Anterior cingulate cortex (tissue), 58 donors: ENCODE measurements at places on chromosomes 2 and 18.
A peak's percentile ranks its signal among the peaks of the same experiment; 100 is the strongest.

DNA sequence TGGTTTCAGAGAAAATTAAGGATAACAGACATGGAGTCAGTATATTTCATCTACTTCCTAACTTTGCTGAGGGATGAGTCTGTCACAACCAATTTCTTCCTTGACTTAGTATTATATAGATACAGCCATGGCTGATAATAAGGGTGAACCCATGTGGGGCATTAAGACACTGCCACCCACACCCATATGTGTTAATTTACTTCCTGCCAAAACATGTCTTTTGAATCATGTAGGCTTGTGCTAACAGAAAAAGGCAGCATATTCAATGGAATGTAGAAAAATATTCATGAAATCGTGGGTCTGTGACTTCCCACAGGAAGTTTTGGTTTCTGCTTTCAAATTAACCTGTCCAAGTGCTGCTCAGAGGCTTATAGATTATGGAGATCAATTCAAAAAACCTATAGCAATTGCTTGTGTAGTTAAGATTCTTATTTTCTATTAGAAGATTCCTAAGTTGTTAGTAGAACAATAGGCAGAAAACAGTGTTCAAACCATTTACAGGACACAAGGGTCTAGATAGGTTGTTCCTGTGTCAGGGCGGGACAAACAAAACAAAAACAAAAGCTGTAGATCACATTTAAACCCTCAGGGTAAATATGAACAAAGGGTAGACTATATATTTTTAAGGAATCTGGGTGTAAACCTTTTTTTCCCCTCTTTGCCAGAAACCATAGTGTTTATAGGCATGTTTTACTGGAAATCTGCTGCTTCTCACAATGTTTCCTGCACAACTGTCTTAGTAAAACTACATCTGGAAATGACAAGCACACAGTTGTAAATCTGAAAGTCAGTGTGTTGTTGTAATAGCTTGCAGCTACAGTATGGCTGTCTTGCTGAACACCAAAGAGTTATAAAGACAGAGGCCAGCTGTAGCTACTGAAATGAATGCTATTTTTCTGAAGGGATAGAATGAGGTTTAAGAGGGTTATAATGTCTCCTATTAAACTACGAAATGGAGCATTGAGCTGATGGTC, 691.2 kb downstream of the EPHA4 start:
- no peak for DNase-seq

- DNase-seq = no peak
Measured at GRCh38 chr18:36697905-36698304, 130.9 kb downstream of the TPGS2 start.

DNA sequence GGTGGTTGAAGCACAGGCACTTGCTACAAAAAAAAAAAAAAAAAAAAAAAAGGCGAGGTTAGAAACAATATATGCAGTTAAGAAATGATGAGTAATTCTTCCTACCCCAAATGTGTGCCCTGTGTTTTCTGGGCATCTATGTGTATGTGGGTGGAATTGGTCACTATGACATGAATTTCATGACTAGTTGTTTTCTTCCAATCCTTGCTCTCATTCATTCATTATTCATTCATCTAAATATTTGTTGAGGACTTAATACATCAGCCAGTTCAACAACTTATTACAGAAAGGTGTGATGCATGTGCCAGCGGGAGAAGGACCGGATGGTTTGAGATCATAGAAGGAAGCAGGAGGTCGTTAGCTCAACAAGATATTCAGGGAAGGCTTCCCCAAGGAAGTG, 8.3 kb upstream of the EGR4 start:
- DNase-seq = no peak

DNA sequence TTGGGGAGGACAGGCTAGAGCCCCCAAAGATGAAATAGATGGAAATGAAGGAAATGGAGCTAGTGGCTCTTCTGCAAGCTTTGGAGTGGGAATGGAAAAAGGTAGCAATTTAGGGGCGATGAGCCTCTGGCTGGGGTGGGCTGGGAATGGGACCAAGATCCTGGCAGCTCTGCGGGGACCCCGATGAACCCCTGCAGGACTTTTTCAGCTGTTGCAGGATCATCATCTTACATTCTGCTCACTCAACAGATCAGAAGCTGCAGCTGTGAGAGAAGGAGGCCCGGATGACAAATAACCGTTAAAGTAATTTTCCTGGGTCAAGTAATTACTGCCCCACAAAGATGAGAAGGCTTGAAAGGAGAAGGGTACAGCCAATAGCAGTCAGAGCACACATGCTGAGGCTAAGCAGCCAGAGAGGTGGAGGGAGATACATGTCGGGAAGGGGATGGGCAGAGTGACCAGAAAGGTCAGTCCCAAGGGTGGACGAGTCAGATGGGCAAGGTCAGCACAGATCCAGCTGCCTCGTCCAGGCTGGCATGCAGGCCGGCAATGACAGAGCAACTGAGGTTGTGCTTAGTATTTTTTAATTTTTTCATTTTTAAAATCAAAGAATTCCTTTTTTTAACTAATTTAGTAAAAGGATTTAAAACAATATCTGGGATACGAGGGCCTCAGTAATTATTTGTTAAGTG, 245.0 kb upstream of the RAB6C start:
- no peak for DNase-seq

DNA sequence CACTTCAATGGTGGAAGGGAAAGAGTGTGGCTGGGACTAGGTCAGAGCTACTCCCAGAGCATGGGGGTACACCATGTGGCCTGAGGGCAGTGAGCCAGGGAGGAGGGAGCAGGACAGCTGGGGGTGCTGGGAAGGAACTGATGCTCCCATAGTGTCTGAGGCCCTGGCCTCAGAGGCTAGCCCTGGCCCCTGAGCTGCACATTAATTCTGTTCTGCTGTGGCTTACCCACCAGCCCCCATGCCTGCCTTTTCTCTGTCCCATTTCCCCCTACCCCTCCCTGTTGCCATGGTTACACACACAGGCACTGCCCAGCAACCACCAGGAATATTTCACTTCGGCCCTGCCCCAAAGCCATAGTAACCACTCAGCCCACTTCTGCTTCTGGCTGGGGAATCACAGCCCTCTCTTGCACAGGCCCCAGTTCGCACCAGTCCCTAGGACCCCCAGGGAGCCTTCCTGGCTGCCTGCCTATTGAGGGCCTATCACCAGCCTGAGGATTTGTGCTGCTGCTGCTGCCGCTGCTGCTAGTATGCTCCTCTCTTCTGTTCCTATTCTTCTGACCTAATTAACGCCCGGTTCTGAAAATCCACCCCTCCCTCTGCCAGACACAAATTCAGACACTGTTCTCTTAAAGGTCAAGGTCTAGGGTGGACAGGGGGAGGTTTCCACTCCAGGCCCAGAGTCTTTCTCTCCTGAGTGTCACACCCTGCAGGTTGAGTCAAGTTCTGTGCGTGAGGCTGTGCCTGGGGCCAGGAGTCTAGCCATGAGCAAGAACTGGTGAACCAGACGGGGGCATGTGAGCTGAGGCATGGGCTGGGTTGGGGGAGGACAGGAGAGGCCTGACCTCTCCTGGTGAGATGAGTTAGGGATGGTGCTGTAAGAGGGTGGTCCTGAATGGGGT, 87.1 kb upstream of the MCFD2 start:
- peak; percentile 88 for DNase-seq

DNA sequence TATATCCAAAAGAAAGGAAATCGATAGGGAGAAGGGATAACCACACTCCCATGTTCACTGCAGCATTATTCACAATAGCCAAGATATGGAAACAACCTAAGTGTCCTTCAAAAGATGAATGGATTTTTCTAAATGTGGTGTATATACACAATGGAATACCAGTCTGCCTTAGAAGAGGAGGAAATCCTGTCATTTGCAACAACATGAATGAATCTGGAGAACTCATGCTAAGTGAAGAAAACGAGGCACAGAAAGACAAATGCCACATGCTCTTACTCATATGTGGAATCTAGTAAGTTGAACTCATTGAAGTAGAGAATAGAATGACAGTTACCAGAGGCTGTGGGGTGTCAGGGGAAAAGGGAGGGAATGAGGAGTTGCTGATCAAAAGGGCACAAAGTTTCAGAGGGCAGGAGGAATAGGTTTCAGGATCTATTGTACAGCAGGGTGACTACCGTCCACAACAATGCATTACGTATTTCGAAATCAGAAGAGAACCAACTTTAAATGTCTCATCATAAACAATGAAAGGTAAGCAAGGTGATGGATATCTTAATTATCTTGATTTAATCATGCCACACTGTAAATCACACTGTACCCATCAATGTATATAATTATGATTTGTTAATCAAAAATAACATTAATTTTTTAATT, 46.1 kb downstream of the SIGLEC15 start:
- DNase-seq = no peak

DNA sequence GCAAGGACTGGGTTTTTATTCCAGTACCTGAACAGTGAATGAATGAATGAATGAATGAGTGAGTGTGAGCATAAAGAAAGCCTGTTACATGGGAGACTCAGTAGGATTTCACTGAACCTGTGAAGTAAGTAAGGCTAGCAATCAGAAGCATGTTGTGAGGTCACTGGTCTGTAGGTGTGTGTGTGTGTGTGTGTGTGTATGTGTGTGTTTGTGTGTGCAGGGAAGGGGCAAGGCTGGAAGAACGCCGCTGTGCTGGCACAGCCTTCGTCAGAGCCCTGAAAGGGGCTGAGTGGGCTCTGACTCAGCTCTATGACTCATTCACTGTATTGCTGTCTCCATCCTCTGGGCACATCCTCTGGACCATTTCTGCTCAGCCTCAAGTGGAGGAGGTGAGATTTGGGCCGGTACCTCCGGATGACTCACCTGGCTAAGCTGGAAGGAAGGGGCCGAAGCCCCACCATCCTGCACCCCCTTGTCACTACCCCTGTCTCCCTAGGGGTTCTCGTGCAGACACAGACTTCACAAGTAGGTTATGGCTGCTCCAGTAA, 51.4 kb upstream of the MRPL33 start:
- DNase-seq = no peak

GRCh38 chr2:196551014-196551413, 88.5 kb upstream of the CCDC150 start:
- no peak for DNase-seq

- DNase-seq = no peak
Measured at GRCh38 chr2:12291303-12291702, 425.4 kb upstream of the TRIB2 start.

DNA sequence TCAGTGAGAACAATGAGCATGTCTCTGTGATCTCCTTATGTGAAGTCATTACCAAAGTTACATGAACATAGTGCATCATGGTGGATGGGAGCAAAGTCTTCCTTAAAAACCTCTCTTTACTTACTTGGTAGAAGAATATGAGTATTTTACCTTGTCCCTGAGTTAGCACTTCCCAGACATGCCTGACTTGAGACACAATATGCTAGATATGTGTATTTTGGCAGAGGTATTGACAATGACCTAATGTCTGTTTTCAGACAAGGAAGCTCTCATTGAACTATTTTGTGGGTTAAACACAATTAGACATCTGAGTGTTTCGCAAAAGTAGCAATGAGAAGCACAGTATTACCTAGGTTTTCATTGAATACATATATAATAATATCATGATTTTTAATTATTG, 99.1 kb upstream of the MC4R start:
- no peak for DNase-seq
